ENCODE measurements at places on chromosomes 3 and 15. TPM values are rescaled to one million over a fixed set of nuclear protein-coding genes. Genes with fewer than 3 reads are reported as not detected.

- H3K36me3 ChIP-seq = no peaks in the 10 kb centered on the region
- H3K4me1 ChIP-seq = no peaks in the 10 kb centered on the region
- H3K4me3 ChIP-seq = no peak overlapping the region
- DNase-seq = no peak
- H3K27ac ChIP-seq = no peak overlapping the region
- no peaks in the 10 kb centered on the region for H3K27me3 ChIP-seq
Observed at GRCh38 chr15:53454843-53455721, 304.4 kb downstream of the WDR72 start.

DNA sequence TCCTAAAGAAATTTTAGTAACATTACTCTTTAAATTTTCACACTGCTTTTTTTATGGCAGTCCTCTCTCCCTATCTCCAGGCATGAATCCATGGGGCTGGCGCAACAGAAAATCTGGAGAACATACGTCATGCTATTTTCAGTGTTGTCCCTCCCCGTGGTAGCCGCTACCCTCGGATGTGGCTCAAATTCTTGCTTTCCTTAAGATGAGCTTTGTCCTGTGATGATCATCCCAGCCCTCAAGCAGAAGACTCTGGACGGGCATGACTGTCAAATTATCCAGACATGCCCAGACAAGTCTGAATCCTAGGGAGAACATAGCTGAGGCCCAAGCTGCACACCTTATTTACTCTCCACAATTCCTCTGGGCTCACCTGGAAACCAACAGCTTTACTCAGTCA is 49.1 kb downstream of the FMN1 start:
- H3K4me3 ChIP-seq = no peak overlapping the region
- no peak for DNase-seq
- peaks cover 3% of the 10 kb centered on the region for H3K27me3 ChIP-seq
- H3K27ac ChIP-seq = no peak overlapping the region
- no peaks in the 10 kb centered on the region for H3K4me1 ChIP-seq

- peak overlapping the region; percentile 95 for H3K27ac ChIP-seq
- peak overlapping the region; percentile 61 for H3K4me3 ChIP-seq
- DNase-seq = peak; percentile 94
- peaks cover 44% of the 10 kb centered on the region for H3K4me1 ChIP-seq
Observed at GRCh38 chr3:123620343-123620742, 35.5 kb upstream of the HACD2 start.

DNA sequence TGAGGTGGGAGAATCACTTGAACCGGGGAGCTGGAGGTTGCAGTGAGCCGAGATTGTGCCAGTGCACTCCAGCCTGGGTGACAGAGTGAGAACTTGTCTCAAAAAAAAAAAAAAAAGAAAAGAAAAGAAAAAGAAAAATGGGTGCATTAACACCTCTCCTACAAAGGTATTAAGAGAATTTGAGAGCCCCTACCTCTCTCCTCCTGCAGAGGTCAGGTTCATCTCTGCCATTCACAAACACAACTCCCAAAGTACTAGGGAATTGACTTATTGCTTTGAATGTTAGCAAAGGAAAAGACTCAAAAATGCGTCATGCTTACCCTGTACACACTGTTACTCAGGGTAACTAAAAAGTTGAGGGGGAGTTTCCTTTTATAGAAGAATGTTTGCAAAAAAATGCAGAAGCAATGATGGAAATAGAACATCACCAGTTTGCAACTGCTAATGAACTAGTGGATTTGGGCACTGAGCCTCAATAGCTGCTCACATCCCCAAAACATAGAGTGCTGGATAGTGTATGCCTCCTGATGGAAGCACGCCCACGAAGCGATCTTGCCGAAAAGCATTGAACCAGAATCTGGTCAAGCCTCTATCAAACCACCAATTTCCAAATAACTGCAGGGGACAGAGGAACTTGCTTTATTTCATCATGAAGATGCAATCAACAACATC is 15.5 kb upstream of the LYZL4 start:
- no peak overlapping the region for H3K27ac ChIP-seq
- no peak overlapping the region for H3K4me3 ChIP-seq
- DNase-seq = no peak
- no peaks in the 10 kb centered on the region for H3K27me3 ChIP-seq

The SMCO1 gene
- not detected for polyA plus RNA-seq

DNA sequence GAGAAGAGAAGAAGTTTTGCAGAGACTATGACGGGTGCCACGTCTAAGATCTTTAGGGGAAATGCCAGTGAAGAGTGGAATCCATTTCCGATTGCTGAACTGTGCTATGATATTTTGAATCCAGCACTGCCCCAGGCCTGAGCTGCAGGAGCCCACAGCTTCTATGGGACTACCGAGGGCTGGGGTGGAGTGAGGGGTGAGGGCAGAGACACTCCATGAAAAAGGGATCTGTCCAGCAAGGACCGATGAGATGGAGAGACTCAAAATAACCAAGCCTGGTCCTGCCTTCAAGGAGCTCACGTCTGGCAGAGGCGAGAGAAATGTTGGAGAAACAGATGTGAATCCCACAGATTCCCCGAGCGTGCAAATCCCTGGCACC is 79.8 kb upstream of the MEF2A start:
- peaks cover 12% of the 10 kb centered on the region for H3K4me1 ChIP-seq
- H3K27ac ChIP-seq = peak overlapping the region; percentile 71
- H3K36me3 ChIP-seq = no peaks in the 10 kb centered on the region
- H3K27me3 ChIP-seq = no peaks in the 10 kb centered on the region
- DNase-seq = no peak

The UCN2 gene
- 2.3 TPM for polyA plus RNA-seq
